ENCODE measurements at places on chromosomes 11 and 22.

- no peak for DNase-seq
These were observed 620.6 kb downstream of the SOX6 start for GRCh38 chr11:15735706-15736105.

- DNase-seq = no peak
These were observed 103.4 kb upstream of the OLFML1 start for GRCh38 chr11:7381937-7382336.

DNA sequence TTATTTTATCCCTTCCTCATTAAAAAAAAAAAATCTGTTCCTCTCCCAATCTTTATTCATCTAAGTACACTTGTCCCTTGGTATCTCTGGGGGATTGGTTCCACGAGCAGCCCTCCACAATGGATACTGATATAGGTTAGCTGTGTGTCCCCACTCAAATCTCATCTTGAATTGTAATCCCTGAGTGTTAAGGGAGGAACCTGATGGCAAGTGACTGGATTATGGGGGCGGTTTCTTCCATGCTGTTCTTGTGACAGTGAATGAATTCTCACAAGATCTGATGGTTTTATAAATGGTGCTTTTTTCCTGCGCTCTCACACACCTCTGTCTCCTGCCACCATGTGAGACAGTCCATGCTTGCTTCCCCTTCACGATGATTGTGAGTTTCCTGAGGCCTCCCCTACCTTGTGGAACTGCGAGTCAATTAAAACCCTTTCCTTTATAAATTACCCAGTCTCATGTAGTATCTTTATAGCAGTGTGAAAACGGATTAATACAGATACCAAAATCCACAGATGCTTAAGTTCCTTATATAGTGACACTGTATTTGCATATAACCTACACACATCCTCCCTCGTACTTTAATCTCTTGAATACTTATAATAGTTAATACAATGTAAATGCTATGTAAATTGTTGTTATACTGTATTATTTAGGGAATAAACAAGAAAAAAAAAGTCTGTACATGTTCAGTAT is 62.0 kb downstream of the PACS1 start:
- no peak for DNase-seq

- DNase-seq = peak; percentile 32
These were observed 5.0 kb downstream of the ASCL2 start for GRCh38 chr11:2265396-2265795.

GRCh38 chr11:87187076-87187475 is 149.3 kb downstream of the TMEM135 start:
- no peak for DNase-seq

- no peak for DNase-seq
These were observed 5.9 kb downstream of the PAK1 start for GRCh38 chr11:77467993-77468392.

DNA sequence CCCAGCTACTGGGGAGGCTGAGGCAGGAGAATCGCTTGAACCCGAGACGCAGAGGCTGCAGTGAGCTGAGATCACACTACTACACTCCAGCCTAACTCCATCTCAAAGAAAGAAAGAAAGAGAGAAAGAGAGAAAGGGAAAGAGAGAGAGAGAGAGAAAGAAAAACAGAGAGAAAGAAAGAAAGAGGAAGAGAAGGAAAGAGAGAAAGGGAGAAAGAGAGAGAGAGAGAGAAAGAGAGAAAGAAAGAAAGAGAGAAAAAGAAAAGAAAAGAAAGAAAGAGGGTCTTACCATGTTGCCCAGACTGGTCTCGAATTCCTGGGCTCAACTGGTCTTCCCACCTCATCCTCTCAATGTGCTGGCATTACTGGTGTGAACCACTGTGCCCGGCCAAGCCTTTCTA is 22.3 kb downstream of the FBLN1 start:
- DNase-seq = no peak

DNA sequence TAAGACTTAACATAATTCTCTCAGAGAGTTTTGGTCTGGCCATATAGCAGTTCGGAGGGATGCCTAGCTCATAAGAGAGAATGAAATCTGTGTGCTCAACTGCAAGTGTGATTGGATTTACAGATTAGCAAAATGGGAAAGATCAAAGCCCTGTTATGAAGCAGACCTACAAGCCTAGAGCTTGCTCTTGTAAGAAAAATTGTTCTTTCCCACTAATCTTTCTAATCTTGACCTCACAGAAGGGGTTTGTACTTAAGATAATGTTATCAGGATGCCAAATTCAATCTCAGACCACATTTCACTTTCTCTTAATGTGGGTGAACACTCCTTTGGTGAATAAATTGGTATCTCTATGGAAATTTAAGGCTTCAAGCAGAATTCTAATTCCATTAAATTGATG is 267.2 kb downstream of the RAB38 start:
- no peak for DNase-seq

- no peak for DNase-seq
These were observed 10.2 kb upstream of the IFITM3 start for GRCh38 chr11:330694-331357.

- DNase-seq = no peak
These were observed 36.0 kb downstream of the SYN3 start for GRCh38 chr22:33022231-33022630.

DNA sequence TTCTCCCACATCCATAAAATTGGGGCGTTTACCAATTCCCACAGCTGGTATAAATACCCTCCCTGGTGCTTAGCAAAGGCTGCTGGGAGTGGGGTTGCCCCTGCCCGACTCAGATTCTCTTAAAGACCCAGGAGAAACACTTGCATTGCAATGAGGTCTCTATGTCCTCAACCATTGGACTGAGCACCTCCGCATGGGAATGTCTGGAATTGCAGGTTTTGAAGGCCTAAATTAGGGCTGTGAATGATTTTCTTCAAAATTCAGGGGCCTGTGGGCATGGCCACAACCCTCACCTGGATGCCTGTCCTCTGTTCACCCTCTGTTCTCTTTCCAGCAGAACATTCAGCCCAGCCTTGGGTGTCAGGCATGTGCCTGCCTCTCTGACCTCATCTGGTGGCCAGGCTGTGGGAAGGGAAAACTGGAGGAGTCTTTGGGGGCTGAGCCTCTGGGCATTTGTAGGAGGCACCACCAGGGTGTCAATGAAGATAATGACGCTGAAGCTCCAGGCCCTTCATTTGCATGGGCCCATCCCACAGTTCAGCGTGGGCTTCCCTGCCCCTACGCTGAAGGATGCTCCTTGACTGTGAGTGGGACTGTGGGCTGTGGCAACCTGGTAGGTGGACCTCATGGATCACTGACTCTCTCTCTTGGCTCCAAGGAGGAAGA is 52.7 kb upstream of the MYEOV start:
- DNase-seq = no peak

DNA sequence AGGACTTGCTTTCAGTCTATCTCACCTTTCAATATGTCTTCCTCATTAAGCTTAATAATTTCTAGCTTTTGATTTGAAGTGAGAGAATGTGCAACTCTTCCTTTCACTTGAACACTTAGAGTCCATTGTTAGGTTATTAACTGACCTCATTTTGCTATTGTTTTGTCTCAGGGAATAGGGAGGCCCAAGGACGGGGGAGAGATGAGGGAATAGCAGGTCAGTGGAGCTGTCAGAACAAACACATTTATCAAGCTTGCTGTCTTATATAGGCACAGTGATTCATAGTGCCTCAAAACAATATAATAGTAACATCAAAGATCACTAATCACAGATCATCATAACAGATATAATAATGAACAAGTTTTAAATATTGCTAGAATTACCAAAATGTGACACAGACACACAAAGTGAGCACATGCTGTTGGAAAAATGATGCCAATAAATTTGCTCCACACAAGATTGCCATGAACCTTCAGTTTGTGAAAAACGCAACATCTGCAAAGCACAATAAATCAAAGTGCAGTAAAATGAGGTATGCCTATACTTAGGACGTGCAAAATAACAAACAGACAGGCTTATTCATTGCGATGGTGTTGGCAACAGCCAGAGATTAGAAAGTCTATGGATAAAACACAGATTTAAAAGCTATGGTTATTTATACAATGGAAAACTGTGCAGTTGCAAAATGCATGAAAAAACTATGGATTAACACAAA is 106.3 kb upstream of the TEAD1 start:
- DNase-seq = no peak

GRCh38 chr22:26322179-26322905 is 106.7 kb upstream of the ASPHD2 start:
- DNase-seq = no peak

- DNase-seq = no peak
These were observed 2.3 kb upstream of the ALKBH8 start for GRCh38 chr11:107567739-107568335.

DNA sequence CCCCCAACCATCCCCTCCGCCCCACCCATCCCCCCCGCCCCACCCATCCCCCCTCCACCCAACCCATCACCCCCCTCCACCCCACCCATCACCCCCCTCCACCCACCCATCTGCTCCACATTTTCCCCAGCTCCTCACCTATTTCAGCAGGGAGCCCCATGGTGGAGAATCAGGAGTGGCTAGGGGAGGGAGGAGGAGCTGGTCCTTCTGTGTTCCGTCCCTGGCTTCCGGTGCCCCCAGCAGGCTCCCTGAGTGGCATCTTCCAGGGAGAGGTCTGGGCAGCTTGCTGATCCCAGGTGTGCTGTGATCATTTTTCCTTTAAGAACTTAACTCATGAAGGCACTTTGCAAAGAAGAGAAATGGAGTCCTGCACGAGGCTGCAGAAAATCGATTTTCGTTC is 365.8 kb downstream of the TBC1D22A start:
- no peak for DNase-seq

- no peak for DNase-seq
These were observed 15.9 kb downstream of the MOGAT2 start for GRCh38 chr11:75733431-75734107.

DNA sequence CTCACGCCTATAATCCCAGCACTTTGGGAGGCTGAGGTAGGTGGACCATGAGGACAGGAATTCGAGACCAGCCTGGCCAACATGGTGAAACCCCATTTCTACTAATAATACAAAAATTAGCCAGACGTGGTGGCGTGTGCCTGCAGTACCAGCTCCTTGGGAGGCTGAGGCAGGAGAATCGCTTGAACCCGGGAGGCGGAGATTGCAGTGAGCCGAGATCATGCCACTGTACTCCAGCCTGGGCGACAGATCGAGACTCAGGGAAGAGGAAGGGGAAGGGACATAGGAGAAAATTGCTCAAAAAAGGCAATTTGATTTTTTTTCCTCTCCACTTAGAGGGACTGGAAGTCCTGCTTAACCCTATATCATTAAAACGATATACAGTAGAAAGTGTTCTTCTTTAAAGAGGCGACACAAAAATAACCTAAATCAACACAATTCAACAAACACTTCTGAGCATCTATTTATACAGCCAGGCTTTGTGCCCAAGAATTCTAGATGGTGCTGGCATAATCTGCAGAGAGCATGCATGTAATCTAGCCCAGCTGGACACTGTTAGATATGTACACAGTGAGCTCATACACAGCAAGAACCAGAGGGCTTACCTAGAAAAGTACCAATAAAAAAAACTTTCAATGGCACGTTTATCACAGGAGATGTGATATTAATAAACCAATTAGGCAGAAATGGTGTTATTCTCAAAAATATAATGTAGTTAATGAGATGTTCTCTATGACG is 20.9 kb upstream of the DENND5A start:
- DNase-seq = no peak

DNA sequence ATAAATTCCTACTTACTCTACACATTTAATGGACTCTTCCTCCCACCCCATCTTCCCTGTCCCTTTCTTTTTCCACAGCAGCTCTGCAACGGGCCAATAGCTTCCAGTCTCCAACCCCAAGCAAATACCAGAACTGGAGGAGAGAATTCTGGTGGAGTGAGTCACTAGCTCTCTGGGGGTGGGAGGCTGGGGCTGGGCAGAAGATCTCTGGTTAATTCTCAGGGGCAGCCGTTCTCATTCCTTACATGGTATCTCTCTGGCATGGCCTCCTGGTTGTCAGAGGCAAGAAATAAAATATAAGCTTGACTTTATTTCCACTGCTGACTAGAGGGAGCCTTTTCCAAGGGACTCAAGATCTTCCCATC is 90.4 kb upstream of the PARVA start:
- DNase-seq = peak; percentile 3

GRCh38 chr11:46696212-46696558 is 4.2 kb downstream of the ARHGAP1 start:
- no peak for DNase-seq

DNA sequence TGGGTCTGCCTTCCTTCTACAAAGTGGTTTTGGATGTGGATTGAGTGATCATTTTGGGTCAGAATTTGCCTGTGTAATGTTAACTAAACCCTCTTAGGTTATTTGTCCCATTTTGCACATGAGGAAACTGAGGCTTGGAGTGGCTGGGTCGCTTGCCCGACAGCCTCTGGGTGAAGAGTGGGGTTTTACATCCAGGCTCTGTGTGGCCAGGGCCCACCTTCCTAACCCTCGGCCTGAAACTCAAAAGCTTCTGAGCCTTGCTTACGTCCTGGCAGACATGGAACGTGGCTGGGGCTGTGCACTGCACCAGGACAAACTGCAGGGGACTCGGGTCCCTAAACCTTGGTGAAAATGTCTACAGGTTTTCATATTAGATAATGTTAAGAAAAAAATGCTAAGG is 542.4 kb downstream of the TBC1D22A start:
- no peak for DNase-seq

DNA sequence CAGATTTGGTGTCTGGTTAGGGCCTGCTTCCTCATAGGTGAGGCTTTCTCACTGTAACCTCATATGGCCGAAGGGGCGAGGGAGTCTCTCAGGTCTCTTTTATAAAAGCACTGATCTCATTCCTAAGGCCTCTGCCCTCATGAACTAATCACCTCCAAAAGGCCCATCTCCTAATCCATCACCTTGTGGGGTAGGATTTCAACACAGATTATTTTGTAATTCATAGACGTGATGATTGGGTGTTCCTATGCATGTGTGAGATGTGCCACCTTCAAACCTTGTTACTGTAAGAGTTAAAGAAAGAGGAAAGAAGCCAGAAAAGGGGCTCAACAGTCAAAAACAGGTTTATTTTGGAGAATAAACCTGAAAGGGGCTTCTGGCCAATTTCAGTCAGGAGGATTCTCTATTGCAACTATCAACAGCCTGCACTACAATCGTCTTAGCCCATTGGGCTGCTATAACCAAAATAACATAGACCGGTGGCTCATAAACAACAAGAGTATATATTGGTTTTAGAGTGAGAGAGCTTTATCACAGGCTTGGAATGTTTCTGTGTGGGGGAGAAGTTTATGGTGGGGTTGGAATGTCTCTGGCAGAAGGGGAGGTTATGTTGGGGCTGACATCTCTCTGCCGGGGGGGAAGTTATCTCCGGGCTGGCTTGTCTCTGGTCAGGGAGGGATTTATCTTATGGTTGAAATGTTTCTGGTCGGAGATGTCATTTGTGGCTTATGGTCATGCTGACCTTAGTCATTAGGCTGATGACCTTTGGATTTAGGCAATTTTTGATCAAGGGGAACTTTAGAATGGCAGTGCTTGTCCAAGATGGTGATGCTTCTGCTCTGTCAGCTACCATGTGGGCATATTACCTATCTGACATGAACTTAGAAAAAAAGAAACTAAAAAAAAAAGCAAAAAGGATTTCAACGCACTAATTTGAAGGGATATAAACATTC is 35.1 kb downstream of the CSF2RB start:
- no peak for DNase-seq
